Stimulated activated CD8-positive, alpha-beta memory T cell treated with anti-CD3 and anti-CD28 coated beads, Interleukin-2, amount 100 ng/mL, for 1 hour (primary cell): ENCODE measurements at places on chromosomes 2 and 18.

DNA sequence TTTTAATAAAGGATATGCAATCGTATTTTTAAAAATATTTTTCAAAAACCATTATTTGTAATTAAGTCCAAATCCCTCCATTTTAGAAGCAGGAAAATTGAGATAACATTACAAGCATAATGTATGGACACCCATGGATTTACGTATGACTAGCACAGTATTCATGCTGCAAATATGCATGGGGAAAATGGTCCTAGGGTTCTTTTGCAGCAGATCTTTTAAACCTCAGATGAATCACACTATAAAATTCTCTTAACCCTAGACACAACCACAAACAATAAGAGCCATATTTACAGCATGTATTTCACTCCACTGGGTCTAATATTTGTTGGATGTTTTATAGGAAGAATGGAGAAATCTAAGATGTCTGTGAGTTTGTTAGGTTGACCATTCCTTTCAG lies 453.4 kb downstream of the TGIF1 start:
- no peak for DNase-seq

DNA sequence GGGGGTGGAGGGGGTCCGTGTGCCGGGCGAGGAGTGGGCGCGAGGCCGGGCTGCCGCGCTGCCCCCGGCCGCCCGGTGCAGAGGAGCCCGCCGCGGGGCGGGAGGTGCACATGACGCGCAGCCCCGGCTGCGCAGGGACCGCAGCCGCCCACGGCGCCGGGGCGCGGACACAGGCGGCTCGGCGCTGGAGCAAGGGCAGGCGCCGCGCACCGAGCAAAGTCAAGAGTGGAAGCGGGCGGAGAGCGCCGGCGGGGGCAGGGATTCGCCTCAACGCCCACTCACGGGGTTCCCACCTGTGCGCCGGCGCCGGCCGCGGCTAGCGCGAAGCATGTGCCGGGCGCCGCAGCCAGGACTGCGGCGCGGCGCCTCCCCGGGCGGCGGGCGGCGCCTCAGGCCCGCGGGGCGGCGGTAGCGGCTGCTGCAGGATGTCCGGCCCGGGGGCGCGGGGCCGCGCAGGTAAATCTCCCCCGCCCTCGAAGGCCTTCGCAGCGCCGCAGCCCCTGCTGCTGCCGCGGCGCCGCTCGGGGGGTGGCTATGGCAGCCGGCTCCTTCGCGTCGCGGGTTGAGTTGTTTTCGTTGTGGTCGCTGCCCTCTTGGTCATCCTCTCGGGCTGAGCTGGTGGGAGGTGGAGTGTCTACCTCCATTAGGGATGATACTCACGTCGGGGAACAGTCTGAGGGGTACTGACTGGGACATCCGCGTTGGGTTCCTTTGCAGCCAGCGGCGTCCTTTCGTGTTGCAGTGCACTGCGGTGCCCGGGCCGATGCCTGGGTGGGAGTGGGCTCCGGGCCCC lies 216.3 kb upstream of the DTNA start:
- no peak for DNase-seq

DNA sequence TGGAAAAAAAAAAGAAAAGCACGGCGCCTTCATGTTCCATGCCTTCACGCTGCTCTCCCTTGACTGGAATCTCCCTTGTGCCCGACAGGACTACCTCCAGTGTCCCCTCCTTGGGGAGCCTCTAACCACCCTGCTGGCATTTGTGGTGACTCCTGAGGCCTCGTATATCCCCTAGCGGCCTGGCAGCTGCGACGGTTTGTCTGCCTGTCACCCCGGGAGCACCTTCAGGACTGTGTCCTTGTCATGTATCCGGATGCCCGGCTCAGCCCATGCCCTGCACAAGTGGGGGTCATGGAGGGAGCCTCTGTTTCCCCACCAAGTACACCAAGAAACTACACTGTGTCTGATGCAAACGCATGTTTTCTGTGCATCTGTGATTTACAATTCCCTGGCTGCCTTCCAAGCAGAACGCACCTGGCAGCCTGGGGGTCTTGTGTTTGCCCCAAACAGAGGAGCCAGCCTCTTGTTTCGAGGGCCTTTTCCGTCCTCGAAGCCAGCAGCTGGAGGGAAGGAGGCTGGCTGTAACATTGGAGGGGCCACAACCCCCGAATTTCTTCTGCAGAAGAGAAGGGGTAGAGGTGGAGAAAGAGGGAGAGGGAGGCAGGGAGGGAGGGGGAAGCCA lies 18.9 kb downstream of the TWIST2 start:
- DNase-seq, result no peak

GRCh38 chr2:120961396-120961795 lies 225.7 kb downstream of the GLI2 start:
- no peak for DNase-seq

- no peak for DNase-seq
These were observed 17.4 kb upstream of the CREB1 start for GRCh38 chr2:207512356-207512755.

DNA sequence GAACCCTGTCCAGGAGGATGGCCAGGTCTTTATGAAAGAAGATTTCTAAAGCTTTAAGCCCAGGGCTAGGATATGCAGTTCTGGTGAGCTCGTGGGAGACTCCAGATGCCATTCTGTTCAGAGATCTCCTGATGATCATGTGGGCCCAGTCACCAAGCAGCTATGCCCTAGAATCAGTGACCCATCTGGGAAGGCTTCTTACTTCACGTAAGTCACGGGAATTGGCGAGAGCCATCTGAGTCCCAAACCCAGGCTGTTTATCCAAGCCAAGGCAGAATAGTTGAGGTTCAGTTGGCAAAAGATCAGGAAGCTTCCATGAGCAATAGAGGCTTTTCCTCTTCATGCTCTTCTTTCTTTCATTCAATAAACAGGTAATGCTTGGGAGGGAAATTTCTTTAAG lies 23.9 kb downstream of the ANTXR1 start:
- DNase-seq, result no peak

- DNase-seq, result no peak
These were observed 178.2 kb downstream of the TDRD15 start for GRCh38 chr2:21301871-21302455.

DNA sequence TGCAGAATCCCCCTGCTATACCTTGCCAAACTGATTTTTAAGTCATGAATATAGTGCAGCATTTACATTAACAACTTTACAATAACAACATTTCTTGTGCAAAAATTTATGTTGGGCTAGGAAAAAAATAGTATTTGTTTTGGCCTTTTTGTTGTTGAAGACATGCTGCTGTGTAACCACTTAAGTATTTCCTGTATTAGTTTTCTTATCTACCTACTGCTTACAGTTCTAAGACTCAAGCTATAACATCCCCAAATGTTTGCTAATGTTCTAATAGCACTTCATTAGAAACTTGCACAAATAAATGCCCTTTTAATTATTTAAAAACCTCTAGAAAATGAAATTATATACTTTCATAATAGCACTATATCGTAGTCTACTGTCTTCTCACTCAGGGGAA lies 154.3 kb upstream of the DOCK10 start:
- DNase-seq, result no peak

DNA sequence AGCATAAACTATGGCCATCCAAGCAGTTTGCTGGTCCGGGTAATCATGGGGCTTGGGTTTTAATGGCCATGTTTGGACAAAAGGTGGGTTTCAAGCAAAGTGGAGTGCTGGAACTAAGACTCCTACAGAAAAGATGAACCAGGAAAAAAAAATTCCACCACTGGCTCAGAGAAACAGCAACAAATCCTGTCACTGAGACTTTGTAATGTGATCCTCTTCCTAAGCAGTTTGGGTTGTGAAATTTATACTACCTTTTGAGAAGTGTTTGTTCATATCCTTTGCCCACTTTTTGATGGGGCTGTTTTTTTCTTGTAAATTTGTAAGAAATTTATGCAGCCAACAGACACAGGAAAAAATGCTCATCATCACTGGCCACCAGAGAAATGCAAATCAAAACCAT lies 40.2 kb downstream of the MRPL33 start:
- DNase-seq, result no peak

DNA sequence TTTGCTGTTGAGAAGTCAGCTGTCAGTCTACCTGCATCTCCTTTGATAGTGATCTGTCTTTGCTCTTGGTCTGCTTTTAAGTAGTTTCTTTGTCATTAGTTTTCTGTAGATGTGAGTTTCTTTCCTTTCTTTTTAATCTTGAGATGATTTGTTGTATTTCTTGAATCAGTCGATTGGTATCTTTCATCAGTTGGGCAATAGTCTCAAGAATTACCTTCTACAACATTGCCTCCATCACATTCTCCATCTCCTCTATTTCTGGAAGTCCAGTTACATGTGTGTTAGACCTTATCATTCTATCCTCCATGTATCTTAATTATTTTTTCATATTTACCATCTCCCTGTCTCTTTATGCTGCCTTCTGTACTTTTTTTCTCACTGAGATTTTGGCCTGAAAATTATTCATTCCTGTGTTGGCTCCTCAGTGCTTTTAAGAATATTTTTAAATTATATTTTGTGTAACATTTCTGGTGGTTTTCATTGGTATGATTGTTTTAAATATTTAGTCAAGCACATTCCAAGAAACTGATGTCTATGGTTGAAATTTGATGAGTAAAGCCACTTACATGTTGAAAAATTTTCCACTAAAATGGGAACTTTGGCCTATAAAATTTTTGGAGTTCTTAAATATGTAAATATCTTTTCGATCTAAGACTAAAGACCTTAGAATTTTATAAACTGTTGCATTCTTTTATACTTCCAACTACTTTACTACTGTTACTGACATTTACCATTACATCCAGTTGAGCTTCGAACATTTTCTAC lies 239.5 kb upstream of the MGAT5 start:
- no peak for DNase-seq

DNA sequence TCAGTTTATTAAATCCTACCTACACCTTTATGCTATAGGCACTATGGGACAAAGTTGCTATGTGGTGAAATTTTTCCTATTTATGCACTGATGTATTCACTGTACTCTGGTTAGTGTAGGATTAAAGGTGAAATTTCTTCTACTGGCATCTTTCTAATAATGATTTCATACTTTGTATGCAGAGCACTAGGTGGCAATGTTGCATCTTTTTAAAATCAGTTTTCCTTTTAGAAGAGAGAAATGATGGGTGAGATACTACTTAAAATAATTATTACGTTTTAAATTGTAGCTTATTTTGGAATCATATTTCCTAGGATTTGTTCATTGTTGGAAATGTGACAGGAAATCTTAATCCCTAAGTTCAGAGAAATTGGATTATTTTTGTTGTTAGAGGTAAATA lies 150.9 kb downstream of the CD8B2 start:
- DNase-seq, result no peak

DNA sequence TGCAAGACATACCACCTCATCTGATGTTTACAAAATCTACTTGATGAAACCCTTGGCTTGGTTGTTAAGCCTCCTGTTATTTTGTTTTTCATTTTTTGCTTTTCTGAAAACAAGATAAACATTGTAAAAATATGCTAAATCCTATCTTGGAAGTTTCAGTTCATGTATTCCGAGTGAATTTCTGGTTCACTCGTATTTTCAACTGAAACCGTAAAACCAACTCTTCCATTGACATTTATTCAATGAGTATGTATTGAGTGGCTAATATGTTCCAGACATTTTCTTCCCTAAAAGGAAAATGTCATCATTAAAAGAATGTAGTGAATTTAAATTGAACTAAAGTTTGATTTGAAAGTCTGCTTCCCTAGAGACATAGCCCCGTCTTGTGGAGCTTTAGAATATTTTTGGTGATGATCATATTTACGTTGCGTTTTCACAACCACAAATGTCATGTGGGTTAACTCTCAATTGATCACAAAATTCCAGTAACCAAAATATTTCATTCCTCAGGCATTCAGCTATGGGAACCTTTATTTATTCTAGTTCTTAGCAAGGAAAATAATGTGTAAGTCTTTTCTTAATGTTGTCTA lies 204.2 kb downstream of the MBD2 start:
- DNase-seq, result no peak

GRCh38 chr2:309954-310510 lies 22.1 kb upstream of the ALKAL2 start:
- DNase-seq, result no peak

- DNase-seq, result no peak
These were observed 101.5 kb downstream of the GALNT1 start for GRCh38 chr18:35683021-35683420.

- no peak for DNase-seq
These were observed 76.5 kb downstream of the SOCS6 start for GRCh38 chr18:70365361-70365760.

GRCh38 chr2:43452318-43452731 lies 143.5 kb downstream of the THADA start:
- no peak for DNase-seq

DNA sequence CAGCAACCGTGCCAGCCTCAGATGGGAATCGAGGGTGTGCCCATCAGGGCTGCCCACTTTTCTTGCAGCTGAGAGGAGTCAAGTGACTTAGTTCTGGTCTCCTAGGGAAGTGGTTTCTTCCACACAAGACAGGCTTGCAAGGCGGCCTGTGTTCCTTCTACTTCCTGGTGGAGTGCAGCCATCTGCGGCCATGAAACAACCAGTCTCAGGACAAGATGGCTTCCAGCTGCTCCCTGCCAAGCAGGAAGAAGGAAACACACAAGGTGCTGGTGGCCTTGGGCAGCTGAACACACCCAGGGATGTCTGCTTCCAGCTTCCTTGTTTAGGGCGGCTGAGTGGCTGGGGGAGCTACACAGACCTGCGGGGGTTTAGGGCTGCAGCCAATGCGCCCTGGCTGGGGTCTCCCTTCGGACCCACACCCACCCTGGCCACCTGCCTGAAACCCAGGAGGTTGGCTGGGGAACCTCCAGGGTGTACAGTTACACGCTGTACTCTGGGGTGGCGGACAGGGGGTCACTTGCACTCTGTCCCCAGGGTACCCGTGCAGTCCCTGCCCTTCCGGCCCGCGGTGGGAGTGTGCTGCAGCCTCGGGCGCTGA lies 34.7 kb downstream of the PTPN18 start:
- DNase-seq, result no peak

GRCh38 chr2:200258881-200259576 lies 47.5 kb upstream of the SPATS2L start:
- DNase-seq, result no peak

DNA sequence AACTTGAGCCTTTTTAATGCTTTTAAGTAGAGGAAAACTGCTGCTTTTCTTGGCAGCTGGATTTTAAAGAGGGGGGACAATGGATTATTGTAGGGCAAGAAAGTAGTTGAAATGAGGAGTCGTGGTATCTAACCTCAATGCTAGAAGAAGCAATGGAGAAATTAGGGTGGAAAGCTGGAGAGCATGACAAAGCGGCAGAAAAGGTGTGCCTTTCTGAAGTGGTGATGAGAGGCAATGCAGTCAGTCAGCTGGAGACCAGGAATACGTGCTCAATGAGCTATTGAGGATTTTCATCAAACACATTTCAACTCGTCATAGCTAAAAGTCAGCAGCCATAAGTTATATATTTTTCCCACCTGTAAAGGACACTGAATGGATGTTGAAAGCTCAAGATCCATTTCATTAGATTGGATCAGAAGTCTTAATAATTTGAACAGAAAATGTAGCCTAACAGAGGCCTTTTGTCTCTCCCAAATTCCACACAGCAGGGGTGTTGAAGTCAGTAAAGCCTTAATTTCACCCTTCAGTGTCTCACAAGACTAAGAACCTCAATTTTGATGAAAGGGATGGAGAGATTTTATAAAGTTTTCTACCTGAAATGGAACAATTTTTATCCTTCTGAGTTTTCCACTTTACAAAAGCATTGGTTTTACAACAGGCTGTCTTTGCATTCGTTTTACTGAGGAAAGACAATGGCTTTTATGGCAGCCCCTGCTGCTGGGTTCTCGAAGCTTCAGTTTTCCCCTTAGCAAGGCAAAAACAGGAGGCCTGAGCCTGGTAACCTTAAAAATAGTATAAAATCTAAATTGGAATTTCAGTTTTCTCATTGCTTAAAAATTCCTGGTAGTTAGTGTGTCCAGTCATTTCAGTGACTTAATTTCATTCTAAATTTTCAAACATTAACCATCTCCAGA lies 131.1 kb downstream of the CCDC102B start:
- DNase-seq, result no peak

GRCh38 chr2:185643434-185643833 lies 95.2 kb upstream of the FSIP2 start:
- DNase-seq, result no peak

- no peak for DNase-seq
These were observed 243.6 kb downstream of the GPD2 start for GRCh38 chr2:156679820-156680219.
